ENCODE measurements at places on chromosomes 11 and 22.

GRCh38 chr11:2293984-2294925, 7.5 kb downstream of the C11orf21 start:
- no peak for DNase-seq

DNA sequence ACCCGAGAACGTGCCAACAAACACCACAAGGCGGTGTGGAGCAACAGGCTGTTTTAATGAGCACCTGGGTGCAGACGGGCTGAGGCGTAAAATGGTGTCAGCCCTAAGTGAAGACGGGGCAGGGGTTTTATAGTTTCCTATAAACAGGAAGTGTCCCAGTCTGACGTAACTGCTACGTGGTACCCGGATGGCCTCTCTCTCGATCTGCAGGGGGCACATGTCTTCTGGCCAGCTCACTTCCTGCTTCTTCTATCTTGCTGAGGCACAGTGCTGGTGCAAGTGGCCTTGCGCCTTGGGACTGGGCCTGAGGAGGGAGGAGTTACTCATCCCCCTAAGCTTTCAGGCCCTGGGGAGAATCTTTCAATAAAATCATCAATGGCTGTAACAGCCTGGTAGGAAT, 20.9 kb downstream of the OOSP3 start:
- DNase-seq = peak; percentile 43

DNA sequence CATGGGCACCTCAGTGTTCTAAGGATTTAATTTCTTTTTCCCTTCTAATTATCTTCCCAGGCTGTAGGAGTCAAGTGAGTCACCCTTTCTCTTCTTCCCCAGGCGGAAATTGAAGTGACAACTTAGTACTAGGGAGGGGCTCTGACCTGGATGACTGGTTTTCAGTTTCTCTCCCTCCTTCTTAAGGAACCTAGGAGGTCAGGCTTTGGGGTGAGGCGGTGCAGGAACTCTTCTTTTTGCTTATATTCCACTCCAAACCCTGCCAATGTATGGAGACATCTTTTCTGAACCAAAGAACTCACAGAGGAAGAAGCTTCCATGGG, 12.6 kb downstream of the ZDHHC5 start:
- DNase-seq = peak; percentile 45

- no peak for DNase-seq
Observed at GRCh38 chr11:116077092-116077491, 572.9 kb upstream of the CADM1 start.

DNA sequence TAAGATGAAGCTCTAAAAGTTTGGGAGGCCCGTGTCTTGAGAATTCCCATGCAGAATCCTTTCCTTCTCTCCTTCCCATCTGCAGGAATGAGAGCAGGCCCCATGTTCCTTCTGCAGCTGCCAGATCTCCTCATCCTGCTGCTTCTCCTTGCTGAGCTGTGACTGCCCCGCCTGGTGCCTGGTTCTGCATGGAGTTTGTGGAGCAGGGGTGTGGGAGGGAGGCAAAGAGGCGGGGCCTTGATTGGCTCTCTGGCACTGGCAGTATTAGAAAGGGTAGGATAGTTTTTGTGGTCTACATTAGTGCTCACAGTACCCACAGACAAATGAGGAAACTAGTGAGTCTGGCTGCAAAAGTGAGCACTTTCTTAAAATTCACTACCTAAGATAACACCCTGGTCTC, 91.1 kb upstream of the CLPB start:
- DNase-seq = no peak

DNA sequence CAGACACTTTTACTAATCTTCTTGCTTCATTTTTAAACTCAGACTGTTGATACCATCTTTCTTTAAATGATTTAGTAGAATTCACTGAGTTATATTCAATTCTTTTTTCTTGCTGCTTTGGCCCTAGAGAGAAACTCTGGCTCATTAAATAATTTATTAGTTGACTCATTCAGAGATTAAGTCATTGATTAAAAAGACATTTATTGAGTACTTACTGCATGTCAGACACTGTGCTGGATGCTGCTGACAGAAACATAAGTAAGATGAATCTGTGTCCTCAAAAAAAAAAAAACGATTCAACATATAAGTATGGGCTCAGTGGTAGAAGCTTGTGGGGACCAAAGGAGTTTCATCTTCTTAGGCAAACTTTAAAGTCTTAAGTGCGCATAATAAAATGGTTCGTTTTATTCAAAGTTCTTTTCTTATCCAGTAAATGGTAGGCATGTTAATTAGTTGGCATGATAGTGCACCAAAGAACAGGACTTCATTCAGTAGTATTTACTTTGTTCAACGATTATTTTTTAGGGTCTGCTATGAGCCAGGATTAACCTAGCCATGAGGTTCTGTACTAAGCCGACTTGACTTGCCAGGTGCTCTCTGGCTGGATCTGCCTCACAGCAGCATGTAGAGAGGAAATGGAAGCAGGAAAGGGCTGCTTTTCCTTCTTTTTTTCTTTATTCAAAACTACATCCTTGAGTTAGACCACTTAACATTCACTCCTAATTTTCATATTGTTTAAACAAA, 281.0 kb upstream of the CTSC start:
- DNase-seq = no peak

DNA sequence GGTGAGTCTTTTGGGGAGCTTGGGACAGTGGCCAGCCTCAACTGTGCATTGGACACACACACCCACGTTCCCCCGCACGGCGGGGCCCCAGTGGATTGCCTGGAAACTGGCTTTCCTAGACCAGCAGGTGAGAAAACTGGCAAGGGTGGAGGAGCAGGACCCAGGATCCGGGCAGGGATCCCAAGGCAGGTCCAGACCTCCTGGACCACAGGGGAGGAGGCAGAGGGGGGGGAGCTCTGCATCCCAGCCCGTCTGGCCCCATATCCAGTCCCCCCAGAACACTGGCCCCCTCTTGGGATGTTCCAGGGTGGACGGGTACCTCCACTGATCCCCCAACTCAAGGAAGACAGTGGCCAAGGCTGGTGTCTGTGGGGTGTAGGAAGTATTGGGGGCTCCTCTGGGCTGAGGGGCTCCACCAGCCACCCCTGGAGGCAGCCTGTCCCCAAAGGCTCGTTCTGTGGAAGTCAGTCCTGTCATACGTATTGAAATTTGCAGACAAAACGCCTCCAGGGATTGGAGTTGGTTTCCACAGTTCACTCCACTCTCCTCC, 89.3 kb upstream of the LINC01488 start:
- DNase-seq = no peak

DNA sequence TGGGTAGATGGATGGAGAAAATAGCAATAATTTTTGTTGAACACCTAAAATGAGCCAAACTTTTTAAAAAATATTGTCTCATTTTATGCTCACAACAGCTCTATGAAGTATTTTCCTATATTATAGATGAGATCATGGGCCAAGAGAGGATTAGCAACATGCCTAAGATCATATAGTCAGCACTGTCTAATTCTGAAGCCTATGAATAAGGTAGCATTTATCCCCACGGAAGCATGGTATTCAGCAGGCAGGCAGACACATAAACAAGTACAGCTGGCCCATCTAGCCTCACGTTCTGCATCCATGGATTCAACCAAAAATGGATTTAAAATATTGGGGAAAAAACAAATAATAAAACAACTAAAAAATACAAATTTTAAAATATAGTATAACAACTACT, 21.9 kb upstream of the RAB30 start:
- no peak for DNase-seq

DNA sequence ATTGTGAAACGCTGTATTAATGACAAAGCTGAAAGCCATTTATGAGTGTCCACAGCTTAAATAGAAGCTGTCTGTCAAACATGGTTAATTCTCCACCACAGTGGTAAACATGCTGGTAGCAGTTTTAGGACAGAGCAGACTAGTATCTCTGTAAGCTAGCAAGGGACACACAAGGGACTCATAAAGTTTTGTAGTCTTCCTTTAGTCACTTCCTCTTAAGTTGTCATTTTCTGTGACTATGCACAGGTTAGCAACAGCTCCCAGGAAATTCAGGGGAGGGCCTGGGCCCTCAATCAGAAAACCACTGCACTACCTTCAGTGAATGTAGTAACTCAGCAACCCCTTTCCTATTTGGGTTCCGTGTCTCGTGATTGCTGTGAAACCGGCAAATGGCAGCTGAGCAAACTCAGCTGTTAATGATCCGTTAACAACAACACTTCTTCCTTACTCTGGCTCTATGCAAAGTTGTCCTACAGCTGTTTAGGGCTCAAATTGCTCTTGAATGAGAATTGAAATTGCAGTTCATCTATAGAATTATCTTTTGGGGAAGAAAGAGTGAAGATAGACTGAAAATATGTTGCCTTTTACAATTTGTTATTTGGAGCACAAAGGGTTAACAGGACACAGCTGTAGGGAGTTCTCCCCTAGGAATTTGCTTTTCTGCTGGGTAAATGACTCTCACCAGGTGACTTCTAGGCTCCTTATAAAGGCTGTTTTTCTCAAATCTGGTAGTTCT, at the start of gene MMP26:
Gene MMP26 (plus strand): TSS at position 731 of the 736 bp plus-strand sequence.
- no peak for DNase-seq

DNA sequence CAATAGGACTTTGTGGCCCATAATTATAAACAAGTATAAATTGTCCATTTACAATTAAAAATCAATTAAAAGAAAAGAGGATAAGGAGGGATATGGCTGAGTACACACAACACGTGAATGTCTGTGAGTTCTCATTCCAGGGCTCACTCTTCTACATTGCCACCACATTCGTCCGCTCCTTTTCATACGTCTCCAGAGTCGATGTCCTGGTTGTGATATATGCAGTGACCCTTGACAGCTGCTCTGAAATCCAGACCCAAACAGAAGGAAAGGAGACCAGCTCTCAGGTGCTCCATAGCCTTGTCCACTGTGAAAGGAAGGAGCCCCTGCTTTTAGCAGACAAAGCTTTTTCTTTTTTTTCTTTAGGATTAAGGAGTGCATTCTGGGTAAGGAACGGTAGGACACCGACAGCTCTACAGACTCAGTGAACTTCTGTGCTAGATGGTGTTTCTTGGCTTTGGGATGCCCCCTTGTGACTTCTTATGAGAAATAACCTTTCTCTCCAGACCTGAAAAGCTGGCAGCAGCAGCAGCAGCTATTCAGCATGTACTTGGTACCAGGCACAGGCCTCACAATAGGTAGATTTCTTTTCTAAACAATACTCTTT, 19.7 kb upstream of the DNAJB13 start:
- DNase-seq = peak; percentile 90

- DNase-seq = no peak
Observed at GRCh38 chr11:95766701-95767100, 22.9 kb downstream of the FAM76B start.

- peak; percentile 71 for DNase-seq
Observed at GRCh38 chr11:129260750-129261149, 68.6 kb upstream of the ARHGAP32 start.

GRCh38 chr22:30733181-30733631, 38.5 kb downstream of the OSBP2 start:
- peak; percentile 59 for DNase-seq

DNA sequence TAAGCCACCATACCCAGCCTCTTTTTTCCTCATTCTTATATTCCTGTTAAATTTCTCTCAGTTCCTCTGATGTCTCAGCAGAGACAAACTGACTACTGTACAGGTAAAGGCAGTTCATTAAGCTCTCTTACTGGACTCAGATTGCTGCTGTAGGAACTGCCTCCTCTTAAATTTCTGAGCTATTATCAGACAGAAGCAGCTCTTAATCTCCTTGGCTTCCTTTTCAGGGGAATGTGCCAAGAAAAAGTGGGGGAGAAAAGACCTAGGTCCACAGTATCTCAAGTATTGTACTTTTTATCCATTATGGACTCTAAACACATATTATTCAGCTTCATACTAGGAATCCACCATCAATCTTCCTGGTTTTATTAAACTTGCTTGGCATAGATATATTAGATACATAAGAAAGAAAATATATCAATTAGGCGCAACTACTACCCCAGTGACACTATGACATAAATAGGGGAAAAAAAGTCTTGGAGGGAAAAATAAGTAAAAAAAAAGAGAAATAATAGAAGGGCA, 26.1 kb downstream of the MRTFA start:
- DNase-seq = peak; percentile 48

- DNase-seq = no peak
Observed at GRCh38 chr11:77172666-77172982, 44.6 kb downstream of the MYO7A start.

GRCh38 chr22:17213976-17214375, 5.3 kb downstream of the ADA2 start:
- peak; percentile 60 for DNase-seq

GRCh38 chr11:61281581-61282250, 13.4 kb downstream of the VWCE start:
- DNase-seq = peak; percentile 41

DNA sequence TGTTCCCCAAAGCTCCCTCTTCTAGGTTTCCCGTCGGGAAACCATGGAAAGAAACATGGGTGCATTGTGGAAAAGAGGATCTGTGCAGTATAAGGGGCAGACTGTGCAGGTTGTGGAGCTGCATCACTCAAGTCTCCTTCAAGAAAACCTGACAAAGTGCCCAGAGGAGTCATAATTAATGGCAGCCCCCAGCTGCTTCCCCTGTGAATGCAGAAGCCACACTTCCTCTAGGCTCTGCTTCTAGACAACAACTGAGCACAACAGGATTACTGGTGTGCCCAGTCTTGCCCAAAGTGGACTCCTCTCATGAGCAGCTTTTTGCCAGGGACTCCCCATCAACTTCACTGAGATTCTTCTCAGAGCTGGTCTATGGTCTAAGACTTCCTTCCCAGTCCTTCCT, 42.6 kb upstream of the SCUBE2 start:
- no peak for DNase-seq

DNA sequence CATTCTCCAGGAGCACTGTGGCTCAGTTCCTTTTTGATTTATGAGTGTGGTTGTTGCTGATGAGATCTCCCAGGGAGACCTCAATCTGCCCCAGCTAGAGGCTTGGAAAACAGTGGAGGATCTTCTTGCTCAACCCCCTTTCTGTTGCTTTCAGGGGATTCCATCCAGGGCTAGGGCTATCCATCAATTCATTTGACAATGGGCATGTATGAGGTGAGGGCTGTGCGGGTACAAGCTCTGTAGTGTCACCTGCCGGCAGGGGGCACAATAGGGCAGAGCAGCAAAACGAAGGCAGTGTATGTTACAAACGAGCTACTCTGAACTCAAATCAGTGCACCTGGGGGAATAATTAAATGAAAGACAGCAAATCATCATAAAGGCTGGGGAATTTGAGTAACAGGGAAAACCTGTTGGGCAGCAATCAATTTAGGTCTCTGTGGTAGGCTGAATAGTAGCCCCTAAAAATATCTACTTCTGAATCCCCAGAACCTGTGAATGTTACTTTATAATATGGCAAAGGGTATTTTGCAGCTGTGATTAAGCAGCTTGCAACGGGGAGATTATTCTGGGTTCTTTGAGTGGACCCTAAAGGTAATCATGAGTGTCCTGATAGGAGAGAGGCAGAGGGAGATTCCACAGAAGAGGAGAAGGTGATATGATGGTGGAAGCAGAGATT, 170.3 kb upstream of the ZBED5 start:
- DNase-seq = peak; percentile 64

DNA sequence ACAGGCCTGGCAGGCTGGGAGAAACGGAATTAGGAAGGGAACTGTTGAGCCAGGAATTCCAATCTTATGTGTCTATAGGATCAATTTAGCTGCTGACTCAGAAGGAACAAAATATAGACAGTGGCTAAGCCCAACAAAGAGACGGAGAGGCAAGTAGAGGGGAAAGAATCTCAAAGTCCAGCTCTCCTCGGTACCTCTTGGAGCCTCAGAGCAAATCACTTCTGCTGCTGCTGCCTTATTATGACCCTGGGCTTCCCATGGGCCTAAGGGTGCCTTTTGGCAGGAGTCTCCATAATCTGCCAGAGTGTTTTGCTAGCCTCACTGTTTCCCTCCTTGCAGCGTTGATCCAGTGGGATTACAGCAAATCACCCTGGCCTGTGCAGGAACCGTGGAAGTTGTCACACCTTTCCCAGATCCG, 31.7 kb downstream of the PAX6 start:
- no peak for DNase-seq
